CD4-positive, alpha-beta memory T cell (primary cell): ENCODE measurements at places on chromosomes 1 and 21.

- DNase-seq = no peak
Observed at GRCh38 chr1:22782406-22782805, 71.8 kb downstream of the EPHB2 start.

- DNase-seq = no peak
Observed at GRCh38 chr1:107952989-107953388, 12.0 kb downstream of the VAV3 start.

- DNase-seq = no peak
Observed at GRCh38 chr1:152513081-152513480, 1.2 kb upstream of the CRCT1 start.

GRCh38 chr1:201023517-201023902 is at the start of gene KIF21B:
KIF21B (minus strand) TSS chr1:201023714; CDS start chr1:201023383, 331 bp downstream.
- DNase-seq = peak; percentile 89

DNA sequence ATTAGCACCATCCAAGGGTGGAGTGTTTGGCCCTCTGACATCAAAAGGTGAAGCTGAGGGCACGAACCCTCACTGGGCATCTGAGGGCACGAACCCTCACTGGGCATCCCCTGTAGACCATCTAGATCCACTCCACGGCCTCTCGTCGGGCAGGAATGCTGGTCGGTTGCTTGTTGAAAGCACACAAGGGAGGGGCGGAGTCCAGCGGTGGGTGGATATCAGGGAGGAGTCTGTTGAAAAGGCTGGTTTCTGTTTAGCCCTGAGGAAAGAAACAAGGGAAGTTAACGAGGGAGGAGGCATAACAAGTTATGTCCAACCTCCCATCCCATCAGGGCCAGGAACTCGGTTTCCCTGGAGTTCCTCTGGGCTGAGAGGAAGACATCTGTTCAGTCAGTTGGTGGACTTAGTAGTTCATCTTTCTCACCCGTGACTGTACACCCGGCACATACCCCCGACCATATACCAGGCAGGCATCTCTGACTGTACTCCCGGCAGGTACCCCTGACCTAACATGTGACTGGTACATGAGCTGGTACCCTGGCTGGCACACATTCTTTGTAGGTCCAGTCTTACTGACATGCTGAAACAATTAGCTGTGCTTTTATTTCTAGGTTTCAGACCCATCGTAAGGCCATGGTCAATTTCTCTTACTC is 32.1 kb upstream of the PDE9A start:
- no peak for DNase-seq

GRCh38 chr1:19007491-19008441 is 51.3 kb upstream of the IFFO2 start:
- DNase-seq = no peak

DNA sequence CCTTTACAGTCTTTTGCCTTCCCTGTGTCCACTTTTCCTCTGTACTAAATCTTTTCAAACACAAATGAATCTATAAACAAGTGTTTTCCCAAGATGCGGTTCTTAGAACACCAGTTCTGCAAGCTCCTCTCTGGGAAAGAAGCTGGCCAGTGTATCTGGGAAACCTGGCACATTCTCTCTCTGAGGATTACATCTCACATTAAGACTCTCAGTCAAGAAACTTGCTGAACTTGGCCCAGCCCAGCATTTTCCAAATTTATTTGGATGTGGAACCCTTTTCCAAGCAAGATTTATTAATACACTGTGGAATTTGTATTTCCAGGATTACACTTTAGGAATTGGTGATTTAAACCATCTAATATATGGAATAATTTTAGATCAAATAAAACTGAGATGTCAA is 105.7 kb downstream of the ZNF281 start:
- DNase-seq = no peak

- DNase-seq = no peak
Observed at GRCh38 chr21:45279446-45280177, 8.1 kb downstream of the POFUT2 start.

GRCh38 chr1:85275701-85276214 is 674 bp downstream of the BCL10 start:
- DNase-seq = peak; percentile 45

DNA sequence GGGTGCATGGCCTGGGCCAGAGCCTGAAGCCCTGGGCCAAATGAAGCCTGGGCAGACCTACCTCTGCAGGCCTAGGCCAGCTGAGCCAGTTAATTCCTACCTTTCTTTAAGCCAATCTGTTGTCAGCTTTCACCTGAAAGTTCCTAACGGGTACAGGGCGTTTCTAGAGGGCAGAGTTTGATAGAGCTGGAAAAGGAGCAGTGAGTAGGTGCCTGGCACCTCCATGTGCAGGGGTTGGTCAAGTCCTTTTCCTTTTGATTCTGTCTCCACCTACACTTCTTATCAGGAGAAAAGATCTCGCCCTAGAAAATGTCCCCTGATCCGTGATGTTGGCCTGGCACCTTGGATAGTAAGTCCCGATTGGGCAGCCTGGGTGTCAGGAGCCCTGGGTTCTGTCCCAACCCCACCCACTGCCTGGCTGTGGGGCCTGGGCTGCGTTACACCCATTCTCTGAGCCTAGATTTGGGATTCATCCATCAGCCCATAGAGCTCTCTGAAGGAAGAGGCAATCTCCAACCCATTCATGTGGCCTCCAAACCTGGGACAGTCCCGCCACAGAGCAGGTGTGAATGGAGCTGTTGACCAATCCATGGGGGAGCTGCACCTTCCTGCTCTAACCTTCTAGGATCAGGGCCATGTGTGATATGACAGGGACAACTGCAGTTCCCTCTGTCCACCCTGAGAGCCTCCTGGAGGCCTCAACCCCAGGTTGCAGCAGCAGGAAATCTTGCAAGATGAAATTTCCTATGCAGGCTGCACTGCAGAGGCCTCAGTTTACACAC is 304.3 kb downstream of the MATN1 start:
- DNase-seq = no peak

DNA sequence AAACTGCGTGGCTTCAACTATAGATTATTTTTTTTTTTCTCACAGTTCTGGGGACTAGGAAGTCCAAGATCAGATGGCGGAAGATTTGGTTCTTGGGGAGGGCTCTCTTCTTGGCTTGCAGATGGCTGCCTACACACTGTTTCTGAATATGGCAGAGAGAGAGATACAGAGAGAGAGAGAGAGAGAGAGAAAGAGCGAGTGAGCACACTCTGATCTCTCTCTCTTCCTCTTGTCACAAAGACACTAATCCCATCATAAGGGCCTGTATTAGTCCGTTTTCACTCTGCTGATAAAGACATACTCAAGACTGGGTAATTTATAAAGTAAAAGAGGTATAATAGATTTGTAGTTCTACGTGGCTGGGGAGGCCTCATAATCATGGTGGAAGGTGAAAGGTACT is 79.5 kb downstream of the IGSF21 start:
- no peak for DNase-seq

GRCh38 chr1:11377954-11378353 is 101.0 kb upstream of the DISP3 start:
- no peak for DNase-seq

DNA sequence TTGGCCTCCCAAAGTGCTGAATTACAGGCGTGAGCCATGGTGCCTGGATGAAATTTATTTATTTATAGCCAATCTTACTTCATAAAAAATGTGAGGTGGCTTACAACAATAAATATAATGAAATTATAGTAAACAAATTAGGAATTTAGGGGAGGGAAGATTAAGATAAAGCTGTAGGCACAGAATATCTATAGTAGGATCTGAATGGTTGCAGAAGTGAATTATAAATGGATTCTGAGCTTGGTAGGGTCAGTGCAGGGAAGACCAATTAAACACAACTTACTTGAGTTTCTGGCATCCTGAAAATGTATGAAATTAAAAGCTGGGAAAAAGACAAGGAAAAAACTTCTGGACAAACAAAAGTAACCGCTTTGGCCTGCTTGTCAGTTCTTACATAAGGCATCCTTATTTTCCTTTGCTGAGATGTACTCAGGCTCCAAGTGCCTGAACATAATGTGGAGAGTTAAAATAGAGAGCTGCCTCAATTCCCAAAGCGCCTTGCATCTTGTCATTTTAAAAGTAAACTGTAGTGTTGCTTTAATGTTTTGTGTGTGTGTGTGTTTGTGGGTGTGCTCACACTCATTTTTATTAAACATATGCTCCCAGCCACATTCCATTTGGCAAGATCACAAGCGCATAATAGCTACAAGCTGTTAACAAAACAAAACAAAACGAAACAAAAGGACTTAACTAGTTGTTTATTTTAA is 247.3 kb downstream of the S1PR1 start:
- no peak for DNase-seq

DNA sequence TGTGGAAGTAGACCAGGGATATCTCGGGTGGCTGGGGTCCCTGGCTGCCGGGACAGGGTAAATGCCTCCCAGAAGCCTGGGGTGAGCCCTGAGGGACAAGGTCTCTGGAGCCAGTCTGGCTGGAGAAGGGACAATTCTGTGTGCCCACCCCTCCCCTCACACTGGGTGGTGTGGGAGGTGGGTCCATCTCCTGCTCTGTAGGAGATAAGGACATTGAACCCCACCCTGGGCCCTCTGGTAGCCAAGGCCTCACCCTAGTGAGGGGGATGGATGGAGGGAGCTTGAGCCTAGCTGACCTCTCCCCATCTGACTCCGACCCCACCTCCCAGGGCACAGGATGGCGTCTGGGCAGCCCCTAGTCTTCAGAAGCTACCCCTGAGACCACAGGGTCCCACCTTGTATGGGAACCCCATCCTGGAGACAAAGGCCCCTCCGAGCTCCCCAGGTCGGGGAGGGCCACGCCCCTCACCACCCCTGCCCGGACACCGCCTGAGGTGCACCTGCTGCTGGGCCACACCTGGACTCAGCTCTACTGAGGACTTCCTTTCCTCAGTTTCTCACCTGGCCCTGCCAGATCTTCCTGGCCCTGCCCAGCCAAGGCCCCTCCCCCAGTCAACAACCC is 4.3 kb downstream of the AGRN start:
- DNase-seq = no peak

- no peak for DNase-seq
Observed at GRCh38 chr1:3821004-3821403, 24.7 kb upstream of the LRRC47 start.

GRCh38 chr1:228032041-228032440 is 25.2 kb downstream of the WNT3A start:
- no peak for DNase-seq

DNA sequence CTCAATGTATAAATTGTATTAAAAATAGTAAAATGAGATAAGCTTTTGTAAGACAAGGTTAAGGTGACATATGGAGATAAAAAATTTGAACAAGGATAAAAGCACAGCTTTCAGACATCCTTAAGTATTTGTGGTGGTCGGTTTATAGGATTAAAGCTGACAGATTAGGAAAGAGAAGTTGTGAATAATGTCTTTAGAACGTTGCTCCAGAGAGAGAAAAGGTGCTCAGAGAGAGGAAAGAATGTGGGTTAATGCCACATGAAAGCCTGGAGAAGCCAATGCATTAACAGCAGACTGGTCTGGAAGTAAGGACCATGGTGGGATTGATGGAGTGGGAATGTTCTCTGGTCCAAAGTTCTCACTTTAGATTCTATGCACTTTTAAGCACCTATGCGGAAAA is 44.8 kb downstream of the ATP6V1G3 start:
- no peak for DNase-seq

- DNase-seq = no peak
Observed at GRCh38 chr1:14848625-14849024, 250.1 kb downstream of the KAZN start.

DNA sequence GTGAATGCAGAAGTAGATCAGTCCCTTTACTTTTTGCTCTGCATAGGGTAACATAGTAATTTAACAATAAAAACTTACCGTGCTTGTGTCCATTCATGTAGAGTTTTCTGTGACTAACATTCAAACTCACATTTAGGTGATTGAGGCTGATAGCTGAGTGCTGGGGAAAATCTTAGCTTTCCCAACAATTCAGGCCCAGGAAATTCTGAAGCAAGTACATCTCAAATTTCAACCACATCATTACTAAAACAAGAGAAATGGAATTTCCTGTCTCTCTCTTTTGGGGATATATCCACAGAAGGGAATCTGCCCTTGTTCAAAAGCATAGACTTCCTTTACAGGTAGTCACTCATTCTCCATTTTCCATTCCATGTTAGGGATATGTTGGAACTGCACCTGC is 33.1 kb upstream of the C1orf146 start:
- DNase-seq = no peak

DNA sequence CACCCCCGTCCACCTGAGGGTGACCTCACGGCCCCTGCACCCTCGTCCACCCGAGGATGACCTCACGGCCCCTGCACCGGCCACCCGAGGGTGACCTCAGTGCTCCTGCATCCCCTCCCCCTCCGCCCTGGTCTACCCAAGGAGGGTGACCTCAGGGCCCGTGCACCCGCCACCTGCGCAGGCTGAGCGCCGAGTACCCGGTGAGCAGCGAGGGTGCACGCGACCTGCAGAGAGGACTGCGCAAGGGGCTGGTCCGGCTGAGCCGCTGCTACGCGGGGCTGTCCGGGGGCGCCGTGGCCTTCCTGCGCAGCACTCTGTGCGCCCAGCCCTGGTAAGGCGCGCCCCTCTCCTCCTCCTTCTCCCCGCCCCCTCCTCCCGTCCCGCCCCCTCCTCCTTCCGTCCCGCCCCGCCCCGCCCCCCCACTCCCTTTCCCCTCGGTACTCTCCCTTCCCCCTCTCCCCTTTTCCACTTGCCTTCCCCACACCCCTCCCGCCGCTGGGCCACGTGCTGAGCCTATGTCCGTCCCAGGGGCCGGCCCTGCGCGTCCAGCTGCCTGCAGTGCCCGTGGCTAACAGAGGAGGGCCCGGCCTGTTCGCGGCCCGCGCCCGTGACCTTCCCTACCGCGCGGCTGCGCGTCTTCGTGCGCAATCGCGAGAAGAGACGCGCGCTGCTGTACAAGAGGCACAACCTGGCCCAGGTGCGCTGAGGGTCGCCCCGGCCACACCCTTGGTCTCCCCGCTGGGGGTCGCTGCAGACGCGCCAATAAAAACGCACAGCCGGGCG is 28.4 kb downstream of the TRIM11 start:
- DNase-seq = peak; percentile 52

- no peak for DNase-seq
Observed at GRCh38 chr21:42262831-42263231, 43.9 kb downstream of the ABCG1 start.

GRCh38 chr1:58735586-58735985 is 35.7 kb upstream of the MYSM1 start:
- no peak for DNase-seq

- DNase-seq = no peak
Observed at GRCh38 chr1:204405988-204406387, 5.6 kb downstream of the PPP1R15B start.

GRCh38 chr1:56374026-56374974 is 205.1 kb downstream of the PLPP3 start:
- DNase-seq = no peak

DNA sequence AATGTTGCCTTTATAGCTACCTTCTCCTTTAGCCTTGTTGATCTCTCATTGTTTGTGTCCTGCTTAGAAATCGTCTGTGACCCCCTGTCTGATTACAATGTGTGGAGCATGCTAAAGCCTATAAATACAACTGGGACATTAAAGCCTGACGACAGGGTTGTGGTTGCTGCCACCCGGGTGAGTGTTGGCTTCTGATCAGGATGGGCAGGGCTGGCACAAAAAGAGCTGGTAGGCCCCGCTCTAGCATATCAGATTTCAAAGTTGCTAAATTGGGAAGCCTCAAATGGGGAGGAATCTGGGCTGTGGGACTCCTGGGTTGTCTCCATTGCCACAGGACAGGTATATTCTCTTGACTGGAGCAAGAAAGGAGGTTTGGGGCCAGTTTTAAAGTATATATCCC is 8.4 kb downstream of the NCSTN start:
- no peak for DNase-seq
